ENCODE measurements at places on chromosomes 4 and X.

GRCh38 chr4:88207171-88207570 is 48.7 kb upstream of the ABCG2 start:
- DNase-seq: no peak

- no peak for DNase-seq
Observed at GRCh38 chrX:44344687-44345086, 1.2 kb upstream of the EFHC2 start.

- DNase-seq: no peak
Observed at GRCh38 chrX:148540671-148541583, 40.5 kb downstream of the AFF2 start.

- no peak for DNase-seq
Observed at GRCh38 chr4:38683276-38683675, 19.3 kb downstream of the KLF3 start.

- no peak for DNase-seq
Observed at GRCh38 chr4:113534711-113535110, 226.8 kb downstream of the CAMK2D start.

DNA sequence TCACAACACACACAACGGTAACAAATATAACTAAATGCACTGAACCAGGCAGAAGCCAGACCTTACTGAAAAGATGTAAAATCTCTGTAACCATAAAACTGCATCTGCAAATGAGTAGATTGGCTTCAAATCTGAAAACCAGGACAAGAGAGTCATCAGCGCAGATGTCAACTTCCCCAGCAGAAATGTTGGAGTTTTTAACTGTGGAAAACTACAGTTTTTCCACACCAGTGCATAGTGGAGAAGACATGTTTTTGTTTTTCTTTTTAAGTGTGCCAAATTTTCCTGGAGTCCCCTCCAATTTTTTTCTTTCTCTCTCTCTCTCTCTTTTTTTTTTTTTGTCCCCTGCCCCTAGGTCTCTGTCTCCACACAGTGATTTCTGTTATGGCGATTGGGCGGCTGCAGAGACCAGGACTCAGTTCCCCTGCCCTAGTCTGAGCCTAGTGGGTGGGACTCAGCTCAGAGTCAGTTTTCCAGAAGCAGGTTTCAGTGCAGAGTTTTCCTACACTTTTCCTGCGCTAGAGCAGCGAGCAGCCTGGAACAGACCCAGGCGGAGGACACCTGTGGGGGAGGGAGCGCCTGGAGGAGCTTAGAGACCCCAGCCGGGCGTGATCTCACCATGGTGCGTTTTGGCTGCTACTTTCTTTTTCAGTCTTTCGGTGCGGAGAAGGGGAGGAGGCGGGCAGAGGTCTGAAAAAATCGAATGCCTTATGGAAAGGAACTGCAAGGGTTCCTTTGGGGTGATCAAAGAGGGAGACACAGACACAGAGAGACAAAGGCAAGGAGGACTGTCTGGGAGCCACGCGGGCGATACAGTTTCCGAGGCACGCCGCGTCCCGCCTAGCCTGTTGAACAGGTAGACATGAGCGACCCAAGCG is at the start of gene GUCY1A1:
TSS of gene GUCY1A1 (plus strand) at position 505 of the 878 bp plus-strand sequence. CDS start 30,020 bp downstream, outside the sequence.
- DNase-seq: peak; percentile 37

GRCh38 chrX:147958291-147958690 is 22.8 kb upstream of the FMR1NB start:
- DNase-seq: no peak

DNA sequence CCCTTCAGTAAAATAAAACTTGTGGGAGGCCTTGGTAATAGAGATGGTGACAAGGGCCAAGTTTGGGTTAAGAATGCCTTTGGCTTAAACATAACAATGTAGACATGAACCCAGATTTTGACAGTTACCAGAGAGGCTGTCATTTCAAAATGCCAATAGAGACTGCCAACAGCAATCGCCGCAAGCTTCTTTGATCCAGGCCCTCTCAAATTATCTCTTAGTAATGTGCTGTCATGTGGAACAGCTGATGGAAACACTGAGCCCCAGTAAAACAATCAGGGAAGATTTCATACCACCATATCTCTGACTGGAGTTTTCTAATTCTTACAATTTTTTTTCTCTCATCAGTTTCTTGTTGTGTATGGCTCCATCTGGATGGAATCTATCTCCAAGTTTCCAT is 80.5 kb downstream of the ZNF330 start:
- DNase-seq: no peak

GRCh38 chr4:127498366-127498765 is 134.4 kb upstream of the INTU start:
- DNase-seq: no peak

DNA sequence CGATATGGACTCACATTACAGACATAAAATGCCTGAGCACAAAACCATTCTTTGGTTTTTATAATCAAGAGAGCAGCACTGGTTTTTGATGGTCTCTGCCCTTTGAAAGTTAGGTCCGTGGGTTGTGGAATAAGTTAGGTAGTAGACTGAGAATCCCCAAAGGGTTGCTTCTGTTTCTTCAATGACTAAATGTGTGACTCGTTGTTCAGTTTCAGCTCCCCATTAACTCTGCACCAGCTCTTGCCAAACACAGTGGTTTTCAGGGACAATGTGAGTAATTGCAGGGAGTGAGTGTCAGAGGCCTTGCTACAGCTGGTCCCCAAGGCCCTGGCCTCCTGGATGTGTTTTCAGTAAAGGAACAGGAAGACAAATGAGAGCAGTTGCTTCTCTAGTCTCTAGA is 24.8 kb downstream of the SMIM20 start:
- no peak for DNase-seq

DNA sequence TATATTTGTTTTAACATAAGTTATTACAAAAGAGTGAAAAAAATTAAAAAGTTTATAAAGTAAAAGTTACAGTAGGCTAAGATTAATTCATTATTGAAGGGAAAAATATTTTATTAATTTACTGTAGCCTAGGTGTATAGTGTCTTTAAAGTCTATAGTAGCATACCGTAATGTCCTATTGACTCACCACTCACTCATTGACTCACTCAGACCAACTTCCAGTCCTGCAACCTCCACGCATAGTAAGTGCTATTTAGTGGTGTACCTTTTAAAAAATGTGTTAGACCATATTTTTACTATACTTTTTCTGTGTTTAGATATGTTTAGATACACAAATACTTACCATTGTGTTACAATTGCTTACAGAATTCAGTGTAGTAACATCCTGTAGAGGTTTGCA is 841.1 kb downstream of the CENPC start:
- no peak for DNase-seq

DNA sequence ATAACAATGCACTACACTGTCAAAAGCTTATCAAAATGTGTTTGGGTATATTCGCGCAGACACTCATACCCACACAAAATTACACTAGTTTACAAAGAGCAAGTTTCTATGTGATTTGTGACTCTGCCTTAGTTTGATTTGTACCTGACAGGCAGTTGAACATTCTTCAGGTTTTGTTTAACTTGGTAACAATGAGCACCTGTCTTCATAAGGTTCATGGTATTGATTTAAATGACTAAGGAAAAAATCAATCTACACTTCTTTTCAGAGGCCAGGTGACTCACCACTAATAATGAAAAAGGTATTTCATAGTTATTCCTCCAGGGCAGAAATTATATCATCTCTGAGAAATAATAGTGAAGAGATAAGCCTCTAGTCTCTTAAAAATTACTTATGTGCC is 1114.6 kb upstream of the AGA start:
- peak; percentile 7 for DNase-seq

GRCh38 chr4:98466868-98467599 is 191.4 kb downstream of the TSPAN5 start:
- no peak for DNase-seq

GRCh38 chrX:150201391-150201790 is 161.7 kb upstream of the MAMLD1 start:
- DNase-seq: no peak

- no peak for DNase-seq
Observed at GRCh38 chrX:11381464-11381863, 88.3 kb downstream of the AMELX start.

- no peak for DNase-seq
Observed at GRCh38 chrX:105314458-105314857, 94.0 kb upstream of the TEX13A start.

DNA sequence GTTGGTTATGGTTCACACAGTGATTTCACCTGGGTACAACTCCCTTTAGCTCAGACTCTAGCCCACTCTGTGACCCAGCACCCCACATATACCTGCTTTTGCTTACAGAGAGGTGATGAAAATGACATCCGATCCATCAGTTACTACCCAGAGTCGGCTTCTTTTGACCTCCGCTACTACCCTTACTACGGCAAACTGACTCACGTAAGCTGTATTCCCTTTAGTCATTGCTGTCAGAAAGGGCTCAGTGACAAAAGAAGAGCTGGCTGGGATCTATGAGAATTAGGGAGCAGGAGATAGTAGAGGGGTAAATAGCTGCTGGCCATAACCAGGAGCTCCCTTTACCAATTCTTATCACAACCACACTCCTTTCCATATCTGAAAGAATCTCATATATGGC is 16.7 kb downstream of the ATP1B4 start:
- DNase-seq: no peak

GRCh38 chr4:89674876-89675459 is 162.0 kb downstream of the SNCA start:
- DNase-seq: peak; percentile 83

- DNase-seq: no peak
Observed at GRCh38 chrX:38627683-38628082, 66.3 kb downstream of the TSPAN7 start.

DNA sequence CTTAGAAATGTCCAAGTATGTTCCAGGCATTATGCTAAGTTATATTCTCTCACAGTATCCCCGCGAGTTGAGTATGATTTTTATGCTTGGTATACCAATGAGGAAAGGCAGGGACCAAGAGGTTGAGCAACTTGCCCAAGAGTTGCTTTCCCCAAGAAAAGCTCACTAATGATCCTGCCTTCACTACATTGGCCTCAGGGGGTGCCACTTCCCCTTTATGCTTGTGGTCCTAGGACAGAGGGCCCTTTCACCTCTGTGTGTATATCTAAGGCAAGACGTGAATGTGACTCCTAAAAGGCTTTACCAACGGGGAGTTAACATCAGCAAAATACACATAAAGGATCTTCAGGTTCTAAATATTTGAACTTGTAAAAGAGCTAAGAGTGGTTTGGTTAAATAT is 164.4 kb upstream of the CPEB2 start:
- DNase-seq: no peak

GRCh38 chrX:45824471-45824870 is 623.8 kb upstream of the DIPK2B start:
- DNase-seq: no peak

- DNase-seq: no peak
Observed at GRCh38 chr4:138788857-138789256, 226.7 kb upstream of the NOCT start.

DNA sequence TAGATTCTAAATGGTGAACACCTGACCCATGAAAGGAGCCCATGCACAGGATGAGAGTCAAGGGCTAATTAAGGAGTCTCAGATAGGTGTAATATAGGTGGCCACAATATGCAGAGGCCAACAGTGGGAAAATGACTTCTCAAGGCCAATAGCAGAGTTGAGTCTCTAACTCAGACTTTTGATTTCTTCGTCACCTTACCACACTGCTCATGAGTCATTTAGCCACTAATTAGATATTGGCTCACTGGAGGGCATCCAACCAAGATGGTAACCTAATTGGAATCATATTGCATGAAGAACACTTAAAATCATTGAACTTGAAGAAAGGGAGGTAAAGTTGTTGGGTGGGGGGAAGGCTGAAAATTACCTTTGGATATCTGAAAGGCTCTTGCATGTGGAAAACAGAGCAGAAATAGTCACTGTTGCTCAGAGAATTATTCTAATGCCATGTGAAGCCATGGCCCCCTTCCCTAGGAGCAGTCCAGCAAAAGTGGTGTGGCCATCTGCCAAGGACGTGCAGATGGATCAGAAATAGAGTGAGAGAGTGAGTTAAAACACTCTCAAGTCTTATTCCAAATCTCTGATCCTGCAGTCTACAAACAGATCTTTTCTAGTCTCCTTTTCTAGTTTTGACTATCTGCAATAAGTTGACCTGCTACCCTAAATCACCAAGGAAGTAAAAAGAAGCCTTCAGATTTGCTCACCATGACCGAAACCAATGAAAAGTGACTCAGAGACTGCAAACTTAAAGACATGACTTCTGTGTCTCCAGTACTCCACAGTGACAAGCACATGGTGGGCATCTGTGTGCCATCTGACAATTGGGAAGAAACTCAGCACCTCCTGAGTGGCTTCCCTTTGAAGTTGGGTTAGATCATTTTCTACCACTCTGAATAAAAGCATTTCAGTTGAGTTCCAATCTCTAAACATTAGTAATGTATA is 93.9 kb upstream of the C1QTNF7 start:
- DNase-seq: no peak

DNA sequence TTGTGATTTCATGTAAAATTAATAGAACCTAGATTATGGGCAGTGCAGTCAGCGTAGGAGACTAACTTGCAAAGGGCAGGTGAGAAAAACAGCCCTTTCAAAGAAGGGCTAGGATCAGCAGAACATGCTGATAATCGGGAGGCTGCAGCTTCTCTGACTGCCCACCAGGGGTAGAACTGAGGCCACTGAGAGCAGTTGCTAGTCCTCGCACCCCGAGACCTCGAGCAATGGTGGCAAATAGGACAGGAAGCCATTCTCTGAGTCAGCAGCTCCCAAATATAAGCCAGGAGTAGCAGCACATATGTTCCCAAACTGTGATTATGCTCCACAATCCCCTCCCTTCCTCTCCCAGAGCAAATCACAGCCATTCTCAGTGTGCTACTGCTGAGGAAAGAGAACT is 186.5 kb downstream of the MSL3 start:
- peak; percentile 2 for DNase-seq

DNA sequence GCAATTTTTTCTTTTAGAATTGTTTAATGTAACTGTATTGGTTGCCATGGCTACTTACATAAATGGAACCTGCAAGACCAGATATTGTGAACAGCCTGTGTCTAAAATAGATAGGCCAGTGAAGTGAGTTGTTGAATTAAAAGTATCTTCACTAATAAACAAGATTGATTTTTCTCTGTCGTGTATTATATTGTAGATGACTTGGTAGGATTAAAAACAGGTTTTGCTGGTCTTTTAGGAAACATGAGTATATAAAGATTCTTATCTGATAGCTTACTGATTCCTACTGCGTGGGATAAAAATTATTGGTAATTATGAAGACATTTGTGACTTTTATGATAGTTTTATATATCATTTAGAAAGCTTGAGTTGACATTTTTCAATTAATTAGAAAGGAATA is 162.1 kb downstream of the KDM6A start:
- DNase-seq: no peak

- DNase-seq: peak; percentile 14
Observed at GRCh38 chr4:48683784-48684666, 96.1 kb downstream of the FRYL start.
